D721Med (cell line): ENCODE measurements at places on chromosomes 4 and X.

GRCh38 chr4:138671606-138672084, 343.9 kb upstream of the NOCT start:
- no peak for DNase-seq

DNA sequence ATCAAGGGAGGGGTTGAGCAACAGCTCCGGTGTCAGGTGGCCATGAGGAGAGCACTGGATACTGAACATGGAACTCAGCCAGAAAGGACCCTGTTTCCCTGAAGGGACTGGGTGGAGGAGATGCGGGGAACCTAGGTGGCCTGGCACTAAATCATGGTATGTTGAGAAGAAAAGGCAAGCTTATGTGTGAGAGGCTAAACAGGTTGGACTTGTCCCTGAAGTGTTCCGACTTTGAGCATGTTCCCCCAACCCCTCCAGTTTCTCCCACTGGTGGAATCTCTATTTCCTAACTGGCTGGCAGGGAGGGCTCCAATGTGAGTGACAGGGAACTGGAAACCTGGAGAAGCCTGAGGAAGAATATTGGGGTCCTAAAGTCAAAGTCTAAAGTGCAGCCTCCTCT, 69.5 kb downstream of the PLAC1 start:
- no peak for DNase-seq

- DNase-seq = no peak
Measured at GRCh38 chrX:24694825-24695224, 1.1 kb downstream of the POLA1 start.

- no peak for DNase-seq
Measured at GRCh38 chr4:23382879-23383278, 507.0 kb downstream of the PPARGC1A start.

GRCh38 chrX:132009350-132009749, 13.8 kb upstream of the STK26 start:
- DNase-seq = no peak

- DNase-seq = no peak
Measured at GRCh38 chr4:42280327-42281095, 116.8 kb upstream of the SHISA3 start.

- no peak for DNase-seq
Measured at GRCh38 chrX:19545651-19546050, 30.3 kb upstream of the MAP3K15 start.

DNA sequence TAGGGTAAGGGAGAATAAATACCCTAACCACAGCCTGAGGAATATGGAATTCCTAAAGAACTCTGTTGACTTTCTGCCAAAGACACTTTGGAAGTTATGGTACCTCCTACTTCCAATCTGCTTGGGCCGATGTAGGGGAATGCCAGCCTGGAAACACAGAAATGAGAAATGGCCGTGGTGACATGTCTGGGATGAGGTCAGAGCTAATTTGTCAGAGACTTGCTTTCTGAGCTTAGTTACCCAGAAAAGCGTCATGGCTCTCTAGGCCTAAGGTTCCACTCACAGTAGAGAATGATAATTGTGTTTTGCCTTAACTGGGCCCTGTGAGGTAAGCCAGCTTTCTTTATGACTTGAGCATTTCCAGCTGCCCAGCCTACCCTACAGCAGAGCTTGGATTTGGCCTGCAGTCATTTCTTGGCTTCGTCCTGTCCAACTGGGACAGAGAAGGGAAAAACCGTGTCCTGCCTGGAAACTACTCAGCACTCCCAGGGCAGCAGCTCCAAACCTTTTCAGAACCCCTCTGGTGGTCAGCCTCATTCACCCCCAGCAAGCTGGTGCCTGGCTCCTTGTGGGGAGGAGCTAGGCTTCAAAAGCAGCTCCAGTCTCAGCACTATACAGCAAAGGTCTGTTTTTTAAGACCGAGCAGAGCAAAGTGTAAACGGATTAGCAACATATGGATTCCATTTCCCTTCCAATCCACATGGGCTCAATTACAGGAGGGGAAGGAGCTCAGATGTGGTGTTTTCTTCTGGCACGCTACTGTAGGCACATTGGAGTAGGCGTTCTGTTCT, 92.3 kb downstream of the RLIM start:
- no peak for DNase-seq

DNA sequence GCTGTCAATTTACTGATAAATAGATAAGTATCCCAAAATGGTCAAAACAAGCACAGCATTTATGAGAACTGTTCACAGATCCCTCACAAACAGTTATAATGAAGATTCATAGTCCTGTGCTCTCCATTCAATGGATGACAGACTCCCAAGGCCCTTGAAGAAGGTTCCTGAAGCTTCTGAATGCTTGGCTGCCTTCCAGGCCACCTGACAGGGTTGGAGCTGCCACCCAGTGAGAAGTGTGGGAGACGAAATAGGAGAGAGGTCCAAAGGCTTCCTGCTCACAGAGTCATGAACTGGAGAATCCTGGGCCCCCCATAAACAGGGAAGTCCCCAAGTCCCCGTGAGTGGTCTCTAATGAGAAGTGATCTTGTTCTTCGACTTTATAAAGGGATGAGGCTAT, 26.0 kb upstream of the ANXA3 start:
- no peak for DNase-seq

GRCh38 chrX:134388161-134389109, 71.5 kb upstream of the HPRT1 start:
- no peak for DNase-seq

- no peak for DNase-seq
Measured at GRCh38 chr4:178448372-178449035, 1006.3 kb upstream of the AGA start.

DNA sequence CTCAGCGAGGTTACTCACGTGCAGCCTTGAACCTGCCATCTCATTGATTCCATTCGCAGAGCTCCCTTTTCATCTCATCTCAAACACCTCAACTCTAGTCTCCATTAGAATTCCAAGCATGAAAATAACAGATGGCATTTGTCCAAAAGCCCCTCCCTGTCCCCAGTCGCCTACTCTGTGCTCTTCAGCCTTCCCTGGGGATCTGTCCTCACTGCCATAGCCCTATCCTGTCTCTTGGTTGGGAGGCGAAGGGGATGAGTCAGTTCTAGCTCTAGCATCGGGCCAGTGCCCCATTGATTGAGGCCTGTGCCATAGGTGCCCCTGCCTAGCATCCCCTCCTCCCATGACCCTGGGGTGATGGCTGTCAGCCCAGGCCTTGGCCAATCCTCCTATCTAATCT, 134.0 kb upstream of the PJA1 start:
- DNase-seq = no peak

GRCh38 chr4:168092176-168092712, at the start of gene ANXA10:
Gene ANXA10 (plus strand): TSS chr4:168092537. CDS start chr4:168092701, 164 bp downstream.
- no peak for DNase-seq

- no peak for DNase-seq
Measured at GRCh38 chr4:7978489-7978888, 38.8 kb upstream of the AFAP1 start.

DNA sequence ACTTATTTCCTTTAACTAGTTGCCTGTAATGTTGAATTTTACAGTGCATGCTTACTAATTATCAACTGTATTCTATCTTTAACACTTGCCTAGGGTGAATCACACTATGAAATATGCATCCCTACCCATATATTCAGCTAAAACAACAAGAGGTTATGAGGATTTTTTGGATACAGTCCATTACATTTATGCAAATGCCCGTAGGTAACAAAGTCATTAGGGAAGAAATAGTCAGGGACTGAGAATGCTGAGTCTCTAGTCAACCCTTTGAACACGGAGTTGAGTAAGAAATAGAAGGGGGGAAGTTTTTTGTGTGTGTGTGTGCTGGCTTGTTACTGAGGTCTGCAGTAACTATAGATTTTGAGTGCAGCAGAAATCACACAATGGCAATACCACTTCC, 26.1 kb upstream of the CBLL2 start:
- no peak for DNase-seq

- no peak for DNase-seq
Measured at GRCh38 chr4:101345271-101345595, 2.1 kb downstream of the PPP3CA start.

DNA sequence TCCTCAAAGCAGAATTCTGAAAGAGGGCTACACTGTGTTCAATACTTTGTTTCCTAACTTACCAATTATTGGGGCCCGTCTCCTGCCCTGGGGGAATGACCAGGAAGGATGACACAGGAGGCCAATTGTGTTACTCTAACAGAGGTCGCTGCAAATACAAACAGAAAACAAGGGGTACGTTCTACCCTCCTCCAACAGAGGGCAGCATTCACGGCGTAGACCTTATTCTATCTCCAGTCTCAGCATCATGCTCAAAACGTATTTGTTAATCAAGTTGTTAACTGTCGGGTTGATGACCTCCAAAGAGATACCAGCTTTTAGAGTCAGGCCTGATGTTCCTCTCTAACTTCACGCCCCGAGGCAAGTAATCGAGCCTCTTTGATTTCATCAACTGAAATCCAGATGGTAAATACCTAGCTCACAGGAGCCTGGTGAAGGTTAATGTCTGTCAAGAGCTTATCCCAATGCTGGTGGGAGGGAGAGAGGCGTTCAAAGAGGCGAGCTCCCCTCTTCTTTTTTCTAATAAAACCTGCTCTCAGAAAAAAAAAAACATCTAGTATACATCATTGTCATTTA, 181.0 kb upstream of the KCNIP4 start:
- no peak for DNase-seq
